ENCODE measurements at places on chromosomes 7 and 10.

GRCh38 chr7:157834501-157835163 lies 497.8 kb downstream of the DNAJB6 start:
- peak; percentile 29 for DNase-seq

DNA sequence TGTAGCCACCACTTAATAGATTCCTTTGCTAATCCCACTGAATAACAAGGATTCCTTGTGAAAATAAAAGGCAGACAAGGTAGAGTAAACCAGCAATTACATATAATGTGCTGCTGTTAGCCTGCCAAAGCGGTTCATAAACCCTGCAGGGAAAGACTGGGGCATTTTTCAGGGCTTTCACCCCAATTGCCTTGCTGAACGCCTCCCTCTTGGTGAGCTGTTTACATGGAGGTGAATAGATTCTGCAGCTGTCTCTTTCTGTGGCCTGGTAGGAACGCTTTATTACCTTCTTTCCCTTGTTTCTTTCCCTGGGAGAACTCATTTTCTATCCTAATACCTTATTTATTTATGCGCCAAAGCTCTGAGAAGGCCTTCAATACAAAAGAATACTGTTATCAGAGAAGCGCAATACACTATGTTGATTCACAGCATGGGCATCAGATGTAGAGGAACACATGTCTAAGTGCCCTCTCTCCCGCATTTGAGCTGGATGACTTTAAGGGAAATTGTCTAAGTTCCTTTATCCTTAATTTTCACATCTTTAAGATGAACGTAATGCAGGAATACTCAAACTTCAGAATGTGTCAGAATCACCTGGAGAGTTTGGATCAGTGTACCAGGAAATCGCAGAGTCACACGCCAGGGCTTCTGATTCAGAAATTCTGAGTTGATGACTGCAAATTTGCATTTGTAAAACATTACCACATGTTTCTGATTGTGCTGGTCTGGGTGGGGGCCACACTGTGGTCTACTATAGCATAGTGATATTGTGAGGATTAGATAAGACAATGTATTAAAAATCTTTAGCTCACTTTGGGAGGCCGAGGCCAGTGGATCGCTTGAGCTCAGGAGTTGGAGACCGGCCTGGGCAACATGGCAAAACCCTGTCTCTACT lies 1203.8 kb downstream of the SORCS3 start:
- no peak for DNase-seq

- DNase-seq: no peak
These were observed 86.7 kb downstream of the ZNF33B start for GRCh38 chr10:42551582-42552187.

- no peak for DNase-seq
These were observed 393.6 kb upstream of the CELF2 start for GRCh38 chr10:10623958-10624566.

Measured in dorsolateral prefrontal cortex (tissue), 122 donors.